ENCODE measurements at places on chromosomes 5 and 9.

DNA sequence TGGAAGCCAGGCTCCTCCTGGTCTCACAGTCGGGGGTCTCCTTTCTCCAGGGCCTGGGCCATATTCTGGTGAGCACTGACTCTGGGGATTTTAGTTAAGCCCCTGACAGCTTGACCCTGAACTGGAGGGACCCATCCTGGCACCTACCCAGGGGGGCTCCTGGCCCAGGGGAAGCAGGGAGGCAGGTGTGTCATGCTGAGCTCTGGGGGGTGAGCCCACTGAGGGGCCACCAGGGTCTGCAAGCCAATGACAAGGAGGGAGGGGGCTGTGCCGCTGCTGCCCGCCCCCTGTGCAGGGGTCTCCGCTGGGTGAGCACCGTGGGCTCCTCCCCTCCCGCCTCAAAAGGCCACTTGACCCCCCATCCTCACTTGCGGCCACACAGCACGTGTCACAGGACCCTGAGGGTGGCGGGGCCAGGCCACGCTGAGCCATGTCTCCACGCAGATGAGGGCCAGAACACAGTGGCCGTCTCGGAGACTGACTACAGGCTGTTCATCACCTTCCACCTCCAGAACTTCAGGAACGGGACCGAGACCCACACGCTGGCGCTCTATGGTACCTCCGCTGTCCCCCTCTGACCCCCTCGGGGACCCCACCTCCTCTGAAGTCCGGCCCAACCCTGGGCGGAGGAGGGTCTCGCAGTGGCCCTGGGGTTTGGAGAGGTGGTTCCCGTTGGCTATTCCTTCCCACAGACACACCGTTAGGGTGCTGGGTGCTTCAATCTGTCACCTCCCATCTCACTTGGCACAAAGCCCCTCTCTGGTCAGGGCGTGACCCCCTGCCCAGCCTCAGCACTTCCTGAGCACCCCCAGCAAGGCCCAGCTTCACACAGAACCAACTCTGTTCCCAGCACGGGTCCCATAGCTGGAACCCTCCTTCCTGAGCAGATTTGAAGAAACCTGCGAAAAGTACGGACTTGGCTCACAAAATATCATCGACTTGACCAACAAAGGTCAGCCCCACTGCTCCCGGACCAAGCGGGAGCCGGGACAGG lies 2.0 kb downstream of the LCN9 start:
- no peak for DNase-seq

DNA sequence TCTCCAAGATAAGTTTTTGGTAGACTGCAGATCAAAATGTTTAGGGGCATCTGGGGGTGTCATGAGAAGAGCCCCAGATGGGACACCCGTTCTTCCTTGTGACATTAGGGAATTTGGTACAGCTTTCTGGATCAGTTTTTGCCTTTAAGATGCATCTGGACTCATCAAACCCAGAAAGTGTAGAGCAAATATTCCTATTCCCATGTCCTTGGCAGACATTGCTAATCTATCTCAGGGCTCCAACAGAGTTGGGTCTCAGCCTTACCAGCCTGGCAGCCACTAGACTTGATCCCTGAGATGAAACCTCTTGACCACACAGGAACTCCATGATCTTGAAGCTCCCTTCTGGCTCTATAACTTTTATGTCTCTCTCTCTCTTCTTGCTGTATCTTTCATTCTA lies 35.6 kb downstream of the ERGIC1 start:
- DNase-seq: no peak

GRCh38 chr5:140694276-140694675 lies 3.0 kb downstream of the HARS2 start:
- no peak for DNase-seq

- DNase-seq: no peak
Observed at GRCh38 chr9:124098141-124098905, 86.8 kb downstream of the LHX2 start.

DNA sequence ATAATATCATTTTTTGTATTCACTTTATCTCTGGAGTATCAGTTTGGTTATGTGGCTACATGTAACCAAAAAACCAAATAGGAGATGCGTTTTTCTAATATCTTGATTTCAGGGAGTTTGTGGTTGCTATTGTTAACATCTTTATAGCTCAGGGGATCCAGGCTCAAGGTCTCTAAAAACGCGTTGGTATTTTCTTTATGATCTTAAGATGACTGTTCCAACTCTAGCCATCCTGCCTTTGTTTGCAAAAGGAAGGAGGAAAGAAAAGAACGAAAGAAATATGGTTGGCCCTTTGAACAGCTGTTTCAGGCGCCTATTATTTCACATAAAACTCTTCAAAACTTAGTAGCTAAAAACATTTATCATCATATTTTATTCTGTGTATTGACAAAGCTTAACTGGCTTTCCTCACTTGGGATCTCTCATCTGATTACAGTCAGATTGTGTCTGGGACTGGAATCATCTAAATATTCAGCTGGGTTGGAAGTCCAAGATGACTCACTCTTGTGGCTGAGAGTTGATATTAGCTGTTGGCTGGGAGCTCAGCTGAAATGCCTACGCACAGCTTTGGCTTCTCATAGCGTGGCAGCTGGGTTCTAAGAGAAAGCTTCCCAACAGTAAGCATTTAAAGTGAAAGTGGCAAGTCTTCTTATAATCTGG lies 60.1 kb downstream of the FAM174A start:
- no peak for DNase-seq

DNA sequence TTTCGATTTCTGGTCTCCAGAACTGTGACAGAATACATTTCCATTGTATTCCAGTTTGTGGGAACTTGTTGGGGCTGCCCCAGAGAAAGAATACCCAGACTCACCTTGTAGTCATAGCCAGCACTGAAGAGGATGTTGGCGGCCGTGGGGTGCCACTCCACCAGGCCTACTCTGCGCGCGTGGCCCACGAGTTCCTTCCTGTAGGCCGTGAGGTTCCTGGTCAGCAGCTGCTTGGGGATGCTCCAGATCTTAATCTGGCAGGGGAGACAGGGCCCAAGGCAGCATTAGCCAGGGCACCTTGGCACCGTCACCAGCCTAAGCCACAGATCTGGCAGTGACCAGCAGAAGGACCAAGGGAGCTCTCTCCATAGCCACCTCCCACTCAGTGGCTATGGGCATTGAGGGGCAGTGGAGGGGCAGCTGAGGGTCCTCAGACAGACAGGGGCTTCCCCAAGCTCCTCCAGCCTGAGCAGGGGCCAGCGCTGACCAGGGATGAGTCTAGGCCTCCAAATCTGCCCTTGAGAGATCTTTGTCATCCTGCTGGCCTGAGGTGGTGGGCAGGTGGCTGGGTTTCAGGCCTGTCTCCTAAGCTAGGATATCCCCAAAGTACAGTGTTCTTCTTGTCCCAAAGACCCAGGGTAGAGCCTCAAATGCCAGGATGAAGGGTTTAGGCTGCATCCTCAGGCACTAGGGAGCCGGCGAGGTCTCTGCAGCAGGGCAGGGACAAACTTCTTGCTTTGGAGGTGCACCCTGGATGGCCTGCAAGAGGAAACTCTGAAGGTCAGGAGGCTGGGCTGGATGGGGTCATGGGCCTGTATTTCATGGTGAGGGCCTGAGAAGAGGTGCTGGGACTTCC lies 15.9 kb upstream of the TRIM14 start:
- no peak for DNase-seq

DNA sequence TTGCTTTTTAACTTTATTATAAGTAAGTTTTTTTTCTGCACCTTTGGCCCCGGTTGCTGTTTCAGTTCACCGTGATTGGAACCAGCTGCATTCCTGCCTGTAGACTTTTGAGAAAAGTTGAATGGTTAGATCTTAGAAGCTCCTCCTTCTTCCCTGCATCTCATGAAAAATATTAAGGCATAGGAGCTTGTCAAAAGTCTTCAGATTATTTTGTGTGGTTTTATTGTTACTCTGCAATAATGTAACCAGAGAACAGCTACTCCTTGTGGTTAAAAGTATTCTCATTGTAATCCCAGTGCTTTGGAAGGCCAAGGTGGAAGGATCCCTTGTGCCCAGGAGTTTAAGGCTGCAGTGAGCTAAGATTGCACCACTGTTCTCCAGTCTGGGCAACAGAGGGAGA lies 3.3 kb upstream of the SLC2A8 start:
- no peak for DNase-seq

DNA sequence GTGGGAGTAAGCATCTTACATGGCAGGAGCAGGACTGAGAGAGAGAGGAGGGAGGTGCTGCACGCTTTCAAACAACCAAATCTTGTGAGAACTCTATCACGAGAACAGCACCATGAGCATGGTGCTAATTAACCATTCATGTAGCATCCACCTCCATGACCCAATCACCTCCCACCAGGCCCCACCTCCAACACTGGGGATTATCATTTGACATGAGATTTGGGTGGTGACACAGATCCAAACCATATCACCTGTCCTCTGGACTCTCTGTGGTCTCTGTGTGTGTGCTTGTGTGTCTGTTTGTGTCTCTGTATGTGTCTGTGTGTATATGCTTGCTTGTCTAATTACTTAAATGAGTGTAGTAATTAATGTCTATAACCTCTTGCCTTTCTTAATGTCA lies 31.1 kb downstream of the SEC61B start:
- DNase-seq: peak; percentile 74

- DNase-seq: no peak
Observed at GRCh38 chr9:85077944-85078343, 408.4 kb downstream of the NTRK2 start.

DNA sequence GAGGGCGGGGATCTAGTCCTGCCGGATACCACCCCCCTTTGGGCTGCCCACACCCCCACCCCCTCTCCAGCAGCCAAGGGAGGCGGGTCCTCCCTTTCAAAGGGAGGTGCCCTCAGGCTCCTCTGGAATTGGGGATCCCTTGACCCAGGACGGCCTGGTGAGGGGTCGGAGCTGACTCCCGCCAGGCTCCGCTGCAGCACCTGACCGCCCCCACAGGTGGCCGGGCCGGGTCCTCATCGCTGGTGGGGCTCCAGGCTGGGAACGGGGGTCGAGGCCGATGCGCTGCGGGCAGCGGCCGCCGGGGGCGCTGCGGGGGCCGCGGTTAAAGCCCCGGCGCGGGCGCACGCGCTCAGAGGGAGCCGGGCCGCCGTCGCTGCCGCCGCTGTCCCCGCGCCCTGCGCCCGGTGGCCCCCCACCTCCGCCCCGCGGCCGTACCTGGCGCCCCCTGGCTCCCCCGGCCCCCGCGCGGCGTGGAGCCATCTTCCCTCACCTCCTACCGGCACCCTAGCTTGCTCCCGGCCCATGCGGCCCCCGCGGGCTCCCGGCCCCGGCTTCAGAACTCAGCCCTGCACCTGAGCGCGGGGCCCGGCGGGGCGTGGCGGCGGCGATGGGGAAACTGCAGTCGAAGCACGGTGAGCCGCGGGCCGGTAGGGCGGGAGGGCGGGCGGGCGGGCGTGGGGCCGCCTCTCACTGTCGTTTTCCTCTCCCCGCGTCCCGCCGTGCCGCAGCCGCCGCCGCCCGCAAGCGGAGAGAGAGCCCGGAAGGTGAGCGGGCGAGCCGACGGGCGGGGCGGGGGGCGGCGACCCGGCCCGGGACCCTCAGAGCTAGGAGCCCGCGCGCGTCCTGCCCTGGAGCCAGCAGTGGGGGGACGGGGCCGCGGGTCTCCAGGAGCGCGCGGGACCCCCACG lies at the start of gene NKD2:
Gene NKD2, plus strand, starts transcription at position 352 of the 908 bp plus-strand sequence. Its CDS starts 256 bp downstream, at position 608.
- DNase-seq: peak; percentile 66

- DNase-seq: no peak
Observed at GRCh38 chr9:126383406-126384046, 56.9 kb downstream of the MVB12B start.

GRCh38 chr9:97176206-97176605 lies 131.3 kb upstream of the CCDC180 start:
- DNase-seq: no peak

GRCh38 chr9:137951597-137952490 lies 74.3 kb downstream of the CACNA1B start:
- DNase-seq: no peak

DNA sequence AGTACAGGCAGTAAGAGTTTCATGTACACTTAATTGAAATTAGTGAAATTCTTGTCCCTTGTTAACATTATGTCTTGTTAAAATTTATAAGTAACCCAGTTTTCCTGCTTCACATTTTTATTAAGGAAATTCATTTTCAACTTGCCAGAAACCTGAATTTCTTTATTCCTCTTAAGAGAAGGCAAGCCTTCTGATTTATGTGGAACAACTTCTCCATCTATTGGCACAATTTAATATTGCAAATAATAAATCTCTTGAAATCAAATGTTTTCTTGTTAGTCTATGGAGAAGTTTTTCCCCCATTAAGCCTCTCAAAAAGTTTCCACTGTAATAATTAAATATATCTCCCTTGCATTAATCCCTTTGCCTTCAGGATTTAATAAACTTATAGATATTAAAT lies 33.8 kb upstream of the ACO1 start:
- no peak for DNase-seq

DNA sequence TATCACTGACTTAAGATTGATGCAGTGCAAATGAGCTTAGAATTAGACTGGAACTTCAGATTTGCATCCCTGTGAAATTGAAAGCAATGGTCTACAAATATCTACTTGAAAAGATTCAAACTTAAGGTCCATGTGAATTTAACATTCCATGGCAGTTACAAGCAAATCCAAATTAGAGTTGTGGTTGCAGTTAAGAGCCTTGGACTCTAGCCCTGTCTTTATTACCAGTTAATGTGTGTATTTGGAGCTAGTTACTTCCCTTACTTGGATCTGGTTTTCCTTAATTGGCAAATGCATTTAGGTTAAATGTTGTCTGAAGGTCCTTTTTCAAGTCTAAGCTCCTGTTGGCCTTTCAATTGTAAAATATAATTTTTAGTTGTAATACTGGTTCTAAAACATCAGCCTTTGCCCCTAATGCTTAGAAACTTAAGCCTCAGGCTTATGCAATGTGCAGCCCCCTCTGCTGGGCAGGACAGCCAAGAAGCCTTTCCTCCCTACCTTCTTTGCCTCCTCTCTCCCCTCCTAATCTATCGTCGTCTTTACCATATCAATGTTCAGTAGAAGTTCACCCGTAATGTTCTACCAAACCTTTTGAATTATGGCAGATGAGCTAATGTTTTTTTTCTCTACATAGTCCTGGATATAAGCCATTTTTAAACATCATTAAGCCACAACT lies 59.5 kb downstream of the ERMP1 start:
- no peak for DNase-seq

- peak; percentile 58 for DNase-seq
Observed at GRCh38 chr9:128683340-128684064, 5.5 kb upstream of the SET start.

DNA sequence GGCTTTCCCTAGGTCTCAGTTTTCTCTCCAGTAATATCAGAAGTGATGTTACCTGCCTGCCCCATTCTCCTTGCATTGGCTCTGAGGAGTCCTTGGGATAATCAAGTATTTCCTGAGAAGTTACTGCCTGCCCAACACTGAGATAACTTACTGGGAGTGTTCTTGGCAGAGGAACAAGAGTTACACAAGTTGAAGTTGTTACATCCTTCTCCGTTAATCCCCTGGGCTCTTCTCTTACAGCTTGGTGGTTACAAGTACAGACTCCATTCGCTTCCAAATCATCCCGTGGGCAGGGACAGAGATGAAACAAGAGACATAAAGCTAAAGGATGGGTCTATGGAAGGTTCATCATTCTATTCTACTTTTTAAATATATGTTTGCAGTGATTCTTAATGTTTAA lies 74.1 kb upstream of the SAP30L start:
- DNase-seq: no peak

GRCh38 chr5:178314061-178314660 lies 81.6 kb upstream of the PHYKPL start:
- no peak for DNase-seq

Measured in activated CD4-positive, alpha-beta T cell treated with anti-CD3 and anti-CD28 coated beads for 36 hours (primary cell).